ENCODE measurements at places on chromosomes 4 and X.

GRCh38 chr4:159150396-159150795 lies 47.5 kb downstream of the RAPGEF2 start:
- ATAC-seq: no peak

DNA sequence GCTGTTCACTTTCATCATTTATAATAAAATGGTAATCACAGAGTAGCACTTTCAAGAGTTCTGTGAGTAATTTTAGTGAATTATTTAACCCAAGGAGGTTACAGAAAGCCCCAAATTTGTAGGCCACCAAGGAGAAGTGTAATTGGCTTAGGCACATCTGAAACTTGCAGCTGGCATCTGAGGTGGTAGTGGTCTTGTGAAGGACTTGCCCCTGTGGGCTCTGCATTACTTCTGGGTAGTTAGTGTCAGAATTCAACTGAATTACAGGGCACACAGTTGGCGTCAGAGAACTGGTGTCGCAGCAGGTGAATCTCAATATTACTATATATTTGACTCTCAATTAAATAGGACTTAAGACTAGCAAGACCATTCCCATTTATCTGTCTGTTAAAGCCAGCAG lies 36.9 kb downstream of the GPR174 start:
- ATAC-seq: peak; percentile 28

DNA sequence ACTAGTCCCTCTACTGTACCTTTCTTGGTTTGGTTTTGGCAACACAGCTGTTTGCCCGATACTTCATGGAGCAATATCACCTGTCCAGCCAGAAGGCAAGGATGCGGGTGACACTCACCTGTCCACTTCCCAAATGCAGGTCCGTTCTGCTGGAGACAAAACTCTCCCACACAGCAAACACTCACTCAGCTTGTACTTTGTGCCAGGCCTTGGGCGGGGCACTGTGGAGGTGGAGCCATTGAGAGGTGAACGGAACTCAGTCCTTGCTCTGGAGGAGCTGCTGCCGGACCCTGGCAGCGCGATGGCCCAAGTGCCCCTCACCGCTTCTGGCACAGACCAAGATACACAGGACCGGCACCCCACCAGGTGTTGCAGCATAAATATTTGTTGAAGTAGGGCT lies 15.3 kb upstream of the HMGB3 start:
- no peak for ATAC-seq

DNA sequence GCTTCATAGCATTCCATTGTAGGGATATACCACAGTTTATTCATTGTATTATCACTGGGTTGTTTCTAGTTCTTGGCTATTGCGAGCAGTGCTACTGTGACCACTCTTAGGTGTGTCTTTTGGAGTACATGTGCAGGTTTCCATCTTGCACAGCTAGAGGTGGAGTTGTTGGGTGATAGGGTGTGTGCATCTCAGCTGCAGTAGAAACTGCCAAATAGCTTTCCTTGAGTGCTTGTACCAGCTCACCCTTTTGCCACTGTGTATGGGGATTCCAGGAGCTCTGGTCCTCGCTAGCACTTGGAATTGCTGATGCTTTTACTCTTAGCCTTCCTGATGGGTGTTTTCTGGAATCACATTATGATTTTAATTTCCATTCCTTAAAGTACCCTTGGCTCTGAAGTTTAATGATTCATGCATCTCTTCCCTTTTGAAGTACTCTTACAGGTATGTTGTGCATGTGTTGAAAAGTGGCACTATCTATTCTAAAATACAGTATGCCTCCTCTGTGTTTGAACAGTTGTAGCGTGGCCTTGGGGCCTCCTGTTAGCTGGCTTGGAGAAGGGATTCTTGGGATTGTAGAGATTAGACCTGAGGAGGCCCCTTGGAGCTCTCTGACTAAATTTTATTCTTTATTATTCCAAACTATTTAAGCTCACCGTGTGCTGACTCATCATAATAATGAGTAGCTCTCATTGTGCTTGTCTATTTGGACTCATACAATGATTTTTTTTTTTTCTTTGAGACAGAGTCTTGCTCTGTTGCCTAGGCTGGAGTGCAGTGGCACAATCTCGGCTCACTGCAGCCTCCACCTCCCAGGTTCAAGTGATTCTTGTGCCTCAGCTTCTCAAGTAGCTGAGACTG lies 38.4 kb downstream of the HTT start:
- ATAC-seq: no peak

- peak; percentile 17 for ATAC-seq
Measured at GRCh38 chr4:75723163-75724065, 963 bp upstream of the USO1 start.

DNA sequence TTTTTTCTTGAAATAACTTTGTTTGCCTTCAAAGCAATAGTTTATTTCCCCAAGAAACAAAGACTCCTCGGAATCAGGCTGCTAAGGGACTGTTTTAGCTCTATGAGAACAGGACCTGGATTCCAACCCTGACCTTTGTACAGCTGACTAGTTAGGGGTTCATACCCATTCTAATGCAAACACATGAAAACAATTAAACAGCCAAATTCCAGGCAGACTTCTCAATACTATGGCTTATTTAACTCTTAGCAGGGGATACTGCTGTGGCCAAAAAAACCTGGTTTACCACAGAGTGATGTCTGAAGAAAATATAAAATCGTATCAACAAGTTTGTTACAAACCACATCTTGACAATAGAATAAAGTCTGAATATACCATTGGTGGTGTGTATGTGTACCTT lies 129.6 kb upstream of the INTU start:
- no peak for ATAC-seq

GRCh38 chrX:10246297-10246696 lies 89.5 kb downstream of the CLCN4 start:
- no peak for ATAC-seq

- ATAC-seq: no peak
Measured at GRCh38 chr4:52370576-52370975, 288.5 kb downstream of the USP46 start.

GRCh38 chrX:128623361-128623760 lies 571.2 kb upstream of the ACTRT1 start:
- ATAC-seq: no peak

DNA sequence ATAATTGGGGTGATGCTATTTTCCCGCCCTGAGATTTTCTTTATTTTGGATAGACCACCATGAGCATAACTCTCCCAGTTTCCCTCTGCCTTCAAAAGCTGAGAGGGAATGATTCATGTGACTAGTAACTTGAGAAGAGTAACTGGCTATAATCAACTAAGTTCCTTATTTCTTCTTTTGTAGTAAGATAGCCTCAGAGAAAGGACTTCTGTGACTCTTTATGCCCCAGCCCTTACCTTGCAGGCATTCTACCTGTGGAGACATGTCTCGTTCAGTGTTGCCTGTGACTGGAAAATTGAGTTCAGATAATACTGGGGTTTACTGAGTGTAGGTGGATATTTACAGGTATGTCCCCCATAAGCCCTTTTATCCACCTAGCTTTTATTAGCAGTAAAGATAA lies 715.4 kb upstream of the HS3ST1 start:
- no peak for ATAC-seq

GRCh38 chr4:890036-890695 lies 42.0 kb downstream of the GAK start:
- no peak for ATAC-seq

DNA sequence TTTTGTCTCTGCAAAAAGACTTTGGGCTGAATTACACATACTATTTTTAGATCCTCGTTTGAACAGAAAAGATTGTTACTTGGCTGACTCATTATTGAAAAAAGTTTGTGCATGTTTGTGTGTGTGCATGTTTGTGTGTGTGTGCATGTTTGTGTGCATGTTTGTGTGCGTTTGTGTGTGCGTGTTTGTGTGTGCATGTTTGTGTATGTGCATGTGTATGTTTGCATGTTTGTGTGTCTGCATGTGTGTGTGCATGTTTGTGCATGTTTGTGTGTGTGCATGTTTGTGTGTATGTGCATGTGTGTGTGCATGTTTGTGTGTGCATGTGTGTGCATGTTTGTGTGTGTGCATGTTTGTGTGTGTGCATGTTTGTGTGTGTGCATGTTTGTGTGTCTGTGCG lies 201.1 kb upstream of the FAT1 start:
- ATAC-seq: no peak

GRCh38 chr4:68082758-68083157 lies 46.9 kb downstream of the TMPRSS11F start:
- ATAC-seq: no peak

DNA sequence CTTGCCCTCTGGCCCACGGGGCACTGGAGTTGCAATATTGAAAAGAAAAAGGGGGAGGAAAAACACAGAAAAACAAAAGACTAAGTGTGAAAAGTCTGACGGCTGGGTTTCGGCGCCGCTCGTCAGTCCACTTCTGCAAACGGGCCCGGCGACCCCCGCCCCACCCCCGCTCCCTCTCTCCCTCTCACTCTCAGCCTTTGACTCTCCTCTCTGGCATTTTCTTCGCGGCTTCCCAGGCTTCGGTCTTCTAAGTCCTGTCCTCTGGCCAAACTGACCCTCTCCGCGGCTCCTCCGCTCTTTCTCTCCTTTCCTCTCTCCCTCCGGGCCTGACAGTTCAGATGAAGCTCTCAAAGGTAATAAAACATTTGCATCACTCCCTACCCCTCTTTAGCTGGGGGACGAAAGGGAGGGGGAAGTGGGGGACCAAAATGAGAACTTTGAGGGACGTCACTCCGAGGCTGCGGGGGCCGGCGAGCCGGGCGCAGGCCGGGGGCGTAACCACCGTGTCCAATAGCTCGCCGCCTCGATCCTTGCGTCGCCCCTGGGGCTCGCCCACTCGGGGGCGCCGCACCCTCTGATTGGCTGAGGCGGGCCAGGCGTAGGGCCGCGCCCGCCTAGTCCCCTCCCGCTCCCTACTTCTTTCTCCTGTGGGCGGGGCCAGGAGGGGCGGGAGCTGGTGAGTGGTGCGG lies at the start of gene NKX6-1:
Gene NKX6-1 (minus strand): TSS at position 358 of the 689 bp plus-strand sequence. CDS start 1,064 bp downstream, outside the sequence.
- ATAC-seq: no peak

DNA sequence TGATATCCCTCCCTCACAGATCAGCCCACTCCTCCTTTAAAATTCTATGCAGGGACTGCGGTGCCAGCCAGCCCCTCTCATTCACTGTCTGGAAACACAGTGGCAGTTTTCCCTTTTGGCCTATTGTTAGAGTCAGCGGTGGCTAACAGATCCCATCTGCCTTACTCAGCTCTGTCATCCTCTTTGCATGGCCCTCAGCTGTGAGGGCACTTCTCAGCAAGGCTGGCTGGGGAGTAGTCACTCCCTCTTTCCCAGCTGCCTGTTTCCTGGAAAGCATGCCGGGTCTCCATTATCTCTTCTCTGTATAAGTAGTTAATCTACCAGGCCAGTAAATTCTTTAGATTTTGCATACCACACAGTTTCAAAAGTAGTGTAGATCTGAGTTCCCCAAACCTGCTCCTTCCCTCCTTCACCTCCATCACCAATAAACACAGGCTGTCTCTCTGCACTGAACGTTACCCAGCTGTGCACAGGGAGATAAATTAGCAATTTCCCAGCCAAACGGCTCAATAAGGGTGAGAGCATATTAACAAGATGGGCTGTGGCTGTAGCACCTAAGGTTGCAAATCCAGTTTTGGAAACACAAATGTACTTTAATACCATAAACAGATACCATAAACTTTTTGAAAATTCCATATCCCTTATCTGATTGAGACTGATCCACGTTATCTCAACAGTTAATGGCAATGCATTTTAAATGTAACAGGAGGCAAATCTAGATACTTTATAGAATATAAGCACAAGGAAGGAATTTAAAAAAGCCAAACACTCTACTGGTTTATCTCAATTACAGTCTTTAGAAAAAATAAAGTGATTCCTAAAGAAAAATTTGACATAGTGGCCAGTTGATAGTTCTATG lies 229.3 kb downstream of the ANKRD50 start:
- no peak for ATAC-seq

DNA sequence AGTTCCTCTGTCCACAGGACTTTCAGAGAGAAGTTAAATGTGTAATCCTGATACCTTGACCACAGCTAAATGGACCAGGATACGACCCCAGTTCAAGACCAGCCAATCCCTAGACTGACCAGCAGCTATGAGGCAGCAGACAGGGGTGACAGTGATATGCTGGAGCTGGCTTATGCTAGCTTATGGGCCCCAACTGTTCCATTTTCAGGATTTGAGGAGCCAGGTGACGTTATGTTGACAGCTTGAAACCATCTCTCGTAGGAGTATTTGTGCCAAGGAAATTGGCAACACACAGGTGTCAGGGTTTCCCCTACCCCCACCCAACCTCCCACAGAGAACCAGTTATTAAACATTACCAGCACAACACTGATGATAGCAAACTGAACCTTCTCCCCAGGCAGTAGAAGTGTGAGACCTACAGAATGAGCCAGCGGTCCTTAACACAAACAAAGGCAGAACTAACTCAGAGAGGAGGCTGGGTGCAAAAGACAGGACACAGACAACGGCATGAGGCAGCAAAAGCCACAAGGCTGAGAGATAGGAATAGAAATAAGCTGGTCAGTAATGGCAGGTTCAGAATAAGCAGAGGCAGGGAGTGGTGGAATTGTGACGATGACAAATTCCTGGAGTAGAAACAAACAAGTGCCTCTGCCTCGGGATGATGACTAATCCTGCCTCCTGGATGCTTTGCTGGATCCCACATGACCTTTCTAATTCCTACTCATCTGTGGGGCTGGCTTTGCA lies 85.6 kb upstream of the CPEB2 start:
- no peak for ATAC-seq

- no peak for ATAC-seq
Measured at GRCh38 chr4:69936566-69936965, 5.7 kb downstream of the CSN1S1 start.

GRCh38 chrX:16778545-16778944 lies 7.7 kb upstream of the TXLNG start:
- no peak for ATAC-seq

DNA sequence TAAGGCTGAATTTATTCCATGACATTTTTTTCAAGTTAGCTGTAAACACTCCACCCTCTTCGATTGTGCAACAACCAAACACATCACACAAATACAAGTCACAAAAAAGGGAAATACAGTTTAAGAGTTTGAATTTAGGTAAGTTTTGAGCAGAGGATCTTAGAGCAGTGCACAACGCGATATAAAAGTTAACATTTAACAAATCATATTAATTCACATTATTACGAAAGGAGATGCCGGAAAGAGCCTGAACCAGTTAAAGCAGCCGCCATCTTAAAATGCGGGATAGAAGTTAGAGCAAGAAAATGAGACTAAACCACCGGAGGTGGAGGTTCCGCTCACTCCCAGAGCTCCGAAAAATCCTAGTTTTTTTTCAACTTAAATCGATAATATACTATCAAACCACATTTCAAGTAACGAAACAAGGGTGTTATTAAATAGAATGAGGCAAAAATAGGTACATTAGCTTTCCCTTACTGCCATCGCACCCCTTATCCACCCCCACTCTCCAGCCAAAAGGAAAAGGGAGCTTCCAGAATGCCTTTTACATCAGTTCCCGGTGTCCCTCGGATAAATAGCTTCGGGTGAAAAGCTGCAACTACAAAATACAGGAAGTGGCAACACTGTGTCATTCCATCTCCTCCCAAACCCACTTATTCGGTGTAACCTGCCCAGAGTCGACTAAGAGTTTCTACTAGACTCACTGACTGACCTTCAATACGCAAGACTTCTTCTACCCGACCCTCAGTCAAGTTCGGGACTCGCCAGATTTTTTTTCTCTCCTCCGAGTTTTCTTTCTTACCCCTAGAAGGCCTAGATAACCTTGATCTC lies 1.9 kb downstream of the UBE2D3 start:
- ATAC-seq: no peak

- no peak for ATAC-seq
Measured at GRCh38 chrX:51917604-51918003, 24.2 kb downstream of the MAGED1 start.

All from activated T-helper 17 cell treated with anti-CD3 and anti-CD28 coated beads, Interleukin-2, amount 50 U/mL, for 72 hours (primary cell).